SHP77 (cell line): ENCODE measurements at places on chromosomes 2 and 18.
A peak's percentile ranks its signal among the peaks of the same experiment; 100 is the strongest.

DNA sequence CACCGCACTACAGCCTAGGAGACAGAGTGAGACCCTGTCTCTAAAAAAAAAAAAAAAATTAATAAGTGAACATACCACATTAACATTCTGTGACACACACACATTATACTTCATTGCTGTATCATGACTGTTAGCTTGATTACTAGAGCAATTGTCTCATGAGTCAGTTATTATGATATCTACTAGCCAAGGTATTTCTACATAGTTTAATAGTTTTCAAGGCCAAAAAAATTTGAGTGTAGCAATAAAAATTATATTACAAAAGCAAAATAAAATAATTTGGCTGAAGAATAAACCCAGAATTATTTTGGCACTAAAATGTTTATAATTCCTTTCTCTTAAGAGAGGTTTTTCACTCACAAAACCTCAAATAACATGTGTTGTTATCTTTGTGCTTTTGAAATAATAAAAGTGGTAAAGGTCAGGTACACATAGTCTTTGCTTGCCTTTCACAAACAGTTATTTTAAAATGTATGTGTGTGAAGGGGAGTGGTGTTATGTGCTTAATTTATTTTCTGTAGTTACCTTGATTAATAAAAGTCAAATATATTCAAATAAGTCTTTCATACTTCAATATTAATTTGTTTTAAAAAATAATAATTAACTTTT is 136.9 kb upstream of the SPOPL start:
- no peak for DNase-seq

DNA sequence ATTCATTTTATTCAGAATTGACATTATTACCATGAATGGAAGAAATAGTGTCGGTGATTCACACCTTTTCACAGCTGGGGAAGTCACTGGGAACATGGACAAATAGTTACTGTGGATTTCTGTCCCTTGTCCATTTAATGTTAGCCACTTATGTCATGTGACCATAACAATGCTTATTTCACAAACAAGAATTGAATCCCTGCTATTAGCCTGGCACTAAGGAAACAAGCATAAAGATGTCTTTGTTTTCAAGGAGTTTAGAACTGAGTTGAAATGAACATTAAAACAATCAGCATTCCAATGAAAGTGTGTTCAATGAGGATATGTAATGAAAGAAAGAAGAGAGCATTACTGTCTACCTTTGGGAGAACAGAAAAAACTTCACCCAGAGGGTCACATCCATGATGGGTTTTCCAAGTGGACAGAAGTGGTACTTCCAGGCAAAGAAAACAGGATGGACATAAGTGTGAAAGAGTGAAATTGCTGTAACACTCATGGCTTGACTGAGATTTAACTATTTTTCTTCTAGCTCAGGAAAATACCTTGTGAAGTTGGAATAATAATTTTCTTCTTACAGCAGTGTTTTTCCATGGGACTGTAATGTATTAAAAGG is 324.5 kb upstream of the UBE2E3 start:
- no peak for DNase-seq

- peak; percentile 43 for DNase-seq
Measured at GRCh38 chr2:84631047-84631446, 114.7 kb downstream of the DNAH6 start.

GRCh38 chr2:23791030-23791429 is 135.9 kb downstream of the ATAD2B start:
- DNase-seq = no peak

DNA sequence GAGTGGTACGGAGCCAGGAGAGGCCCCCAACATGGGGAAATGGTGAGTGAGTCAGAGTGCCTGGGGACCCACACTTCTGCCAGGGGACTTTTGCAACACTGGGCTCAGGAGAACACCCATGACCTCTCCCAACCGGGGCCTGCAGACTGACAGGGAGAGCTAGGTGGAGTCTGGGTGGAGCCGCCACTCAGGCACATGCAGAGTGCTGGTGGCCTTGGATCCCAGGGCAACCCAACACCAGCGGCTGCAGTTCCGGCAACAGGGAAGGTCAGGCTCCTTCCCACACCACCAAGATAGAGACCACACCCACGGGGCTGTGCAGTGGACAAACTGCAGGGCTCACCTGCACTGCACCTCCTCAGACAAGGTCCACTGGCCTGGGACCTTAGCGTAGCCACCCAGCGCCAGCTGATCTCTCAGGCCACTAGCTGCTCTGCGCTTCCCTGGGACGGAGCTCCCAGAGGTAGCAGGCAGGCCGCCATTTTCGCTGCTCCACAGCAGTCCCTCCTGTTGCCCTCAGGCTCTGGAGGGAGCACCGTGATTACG is 99.0 kb downstream of the EFEMP1 start:
- DNase-seq = no peak

DNA sequence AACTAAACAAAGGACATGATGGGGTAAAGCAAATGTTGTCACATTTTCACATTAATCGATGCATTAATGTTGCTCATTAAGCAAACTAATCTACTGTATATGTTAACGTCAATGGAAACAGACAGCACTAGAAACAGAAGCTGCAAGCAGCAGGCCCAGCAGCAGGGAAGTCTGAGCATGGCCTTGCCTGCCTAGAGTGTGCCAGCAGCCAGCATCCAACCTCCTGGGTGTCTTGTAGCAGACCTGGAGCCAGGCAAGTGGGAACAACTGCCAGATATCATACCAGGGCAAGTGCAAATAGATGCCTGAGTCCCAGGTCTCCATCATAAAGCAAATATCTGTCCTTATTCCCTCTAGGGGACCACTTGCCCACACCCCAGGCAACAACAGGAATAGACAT is 319.0 kb downstream of the LRRTM1 start:
- no peak for DNase-seq

DNA sequence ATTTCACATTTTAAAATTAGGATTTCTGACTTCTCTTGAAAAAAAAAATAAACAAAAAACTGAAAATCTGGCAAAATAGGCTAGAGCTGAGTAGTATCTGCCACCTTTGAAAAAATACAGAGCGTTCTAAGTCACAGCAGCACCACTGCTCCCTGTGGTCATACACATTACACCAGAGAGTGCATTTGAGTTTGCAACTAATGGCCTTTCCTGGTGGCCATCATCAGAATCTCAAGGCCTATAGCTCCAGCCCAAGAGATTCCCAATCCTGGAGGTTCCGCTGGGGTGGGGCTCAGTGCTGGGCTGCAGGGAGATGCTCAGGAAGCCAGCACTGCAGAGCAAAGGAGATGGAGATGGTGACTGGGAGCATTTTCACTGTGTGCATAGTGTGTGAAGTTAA is 17.5 kb downstream of the SMYD1 start:
- no peak for DNase-seq
